ENCODE measurements at places on chromosomes 16 and 17.

GRCh38 chr17:3511852-3512504, 36.2 kb downstream of the ASPA start:
- no peak for DNase-seq

- peak; percentile 60 for DNase-seq
These were observed at the start of gene TTLL6 for GRCh38 chr17:48816774-48817590. TSS of gene TTLL6 (minus strand) at chr17:48817229. CDS start at chr17:48817072, 157 bp downstream.

- no peak for DNase-seq
These were observed 65.8 kb downstream of the RGS9 start for GRCh38 chr17:65202844-65203571.

GRCh38 chr17:2691965-2692780, 19.4 kb downstream of the CLUH start:
- DNase-seq, result peak; percentile 9

GRCh38 chr16:728890-729744, 2.2 kb downstream of the HAGHL start:
- DNase-seq, result no peak

Measured in stimulated activated naive CD8-positive, alpha-beta T cell treated with anti-CD3 and anti-CD28 coated beads, Interleukin-15, amount 100 ng/mL, for 72 hours (primary cell).